Muscle of arm (tissue), 14 donors: ENCODE measurements at places on chromosomes 13 and 19. TPM values are rescaled to one million over a fixed set of nuclear protein-coding genes. Genes with fewer than 3 reads are reported as not detected.

DNA sequence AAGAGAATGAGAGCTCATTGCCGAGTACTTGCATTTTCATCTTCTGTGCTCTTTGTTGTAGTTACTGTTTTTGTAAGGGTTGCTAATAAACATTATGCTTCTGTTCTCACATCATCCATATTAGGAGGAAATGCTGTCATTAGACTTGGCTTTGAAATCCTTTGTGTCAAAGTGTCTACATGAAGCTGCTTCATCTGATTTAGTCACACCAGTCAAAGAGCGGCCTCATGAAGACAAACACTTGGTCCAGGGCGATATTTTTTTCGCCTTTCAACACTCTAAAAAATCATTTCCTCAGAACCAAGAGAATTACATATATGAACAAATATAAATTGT lies 105.0 kb downstream of the SPRY2 start:
- DNase-seq, result no peak

DNA sequence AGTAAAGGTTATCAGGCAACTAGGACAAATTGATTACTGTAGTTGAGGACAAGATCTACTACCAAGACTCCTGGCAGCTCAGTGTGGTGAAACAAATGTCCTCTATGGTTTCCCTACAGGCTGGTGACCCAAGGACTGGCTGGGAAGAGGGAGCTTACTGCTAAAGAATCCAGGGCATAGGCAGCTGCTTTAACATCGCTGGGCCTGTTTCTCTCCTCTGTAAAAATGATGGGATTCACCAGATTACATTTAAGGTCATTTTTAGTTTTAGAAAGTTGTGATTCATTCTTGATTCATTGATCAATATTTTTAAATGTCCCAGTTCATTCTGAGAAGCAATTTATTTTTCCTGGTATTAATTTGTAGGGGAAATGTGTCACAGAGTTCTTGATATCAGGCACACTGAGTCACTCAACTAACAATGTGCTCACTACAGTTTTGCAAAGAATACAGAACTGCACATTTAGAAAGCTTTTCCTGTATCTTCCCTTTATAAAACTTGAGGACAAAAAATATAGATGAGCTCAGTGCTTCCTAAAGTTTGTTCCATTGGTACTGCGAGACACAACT lies 19.6 kb upstream of the FAM124A start:
- no peak for DNase-seq

DNA sequence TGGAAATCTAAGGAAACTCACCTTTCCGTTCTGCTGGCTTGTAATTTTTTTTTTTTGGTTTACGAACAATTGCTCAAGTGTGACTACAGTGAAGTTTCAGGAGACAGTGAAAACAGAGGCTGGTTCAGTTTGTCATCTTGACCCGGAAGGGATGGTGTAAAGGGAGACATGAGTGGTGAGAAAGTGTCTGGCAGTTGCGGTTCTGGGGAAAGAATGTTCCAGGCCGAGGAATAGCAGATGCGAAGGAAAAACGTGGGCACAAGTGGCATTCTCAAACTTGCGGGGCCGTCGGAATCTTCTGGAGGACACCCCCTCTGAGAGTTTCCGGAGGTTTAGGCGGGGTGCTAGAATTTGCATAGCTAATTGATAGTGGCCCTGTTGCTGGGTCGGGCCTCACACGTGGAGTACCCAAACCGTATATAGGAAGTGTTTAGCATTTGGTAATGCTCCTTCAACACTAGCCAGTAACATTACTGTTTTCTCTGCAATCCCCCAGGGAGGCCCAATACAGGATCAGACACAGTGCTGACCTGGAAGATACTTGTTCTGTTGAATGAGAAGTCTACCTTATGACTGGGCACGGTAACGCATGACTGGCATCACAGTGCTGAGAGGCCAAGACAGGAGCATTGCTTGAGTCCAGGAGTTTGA lies 2.8 kb upstream of the TNFSF9 start:
- no peak for DNase-seq

GRCh38 chr13:54744747-54745146 lies 1716.1 kb downstream of the OLFM4 start:
- no peak for DNase-seq

SLC5A5 gene
- polyA plus RNA-seq, result 0.07 TPM
